ENCODE measurements at places on chromosomes 13 and 19.

- no peak for DNase-seq
These were observed 12.2 kb upstream of the CDC16 start for GRCh38 chr13:114222461-114222968.

GRCh38 chr19:48403606-48404005 is 10.1 kb downstream of the GRIN2D start:
- no peak for DNase-seq

DNA sequence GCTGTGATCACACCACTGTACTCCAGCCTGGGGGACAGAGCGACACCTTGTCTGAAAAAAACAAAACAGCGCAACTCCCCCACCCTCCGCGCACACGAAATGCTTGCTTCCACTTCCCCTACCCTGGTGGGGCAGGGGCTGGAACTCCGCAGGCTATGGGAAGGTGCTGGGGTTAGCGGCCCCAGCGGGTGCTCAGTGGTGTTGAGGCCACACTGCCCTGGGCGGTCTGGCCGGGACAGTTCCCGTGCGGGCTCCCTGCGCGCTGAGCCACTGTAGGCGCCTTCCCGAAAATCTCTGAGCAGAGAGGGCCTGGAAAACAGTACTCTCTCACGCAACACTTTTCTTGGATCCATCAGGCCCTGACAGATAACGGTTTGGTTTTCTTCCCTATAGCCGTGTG is 1.1 kb upstream of the WTIP start:
- DNase-seq: no peak

DNA sequence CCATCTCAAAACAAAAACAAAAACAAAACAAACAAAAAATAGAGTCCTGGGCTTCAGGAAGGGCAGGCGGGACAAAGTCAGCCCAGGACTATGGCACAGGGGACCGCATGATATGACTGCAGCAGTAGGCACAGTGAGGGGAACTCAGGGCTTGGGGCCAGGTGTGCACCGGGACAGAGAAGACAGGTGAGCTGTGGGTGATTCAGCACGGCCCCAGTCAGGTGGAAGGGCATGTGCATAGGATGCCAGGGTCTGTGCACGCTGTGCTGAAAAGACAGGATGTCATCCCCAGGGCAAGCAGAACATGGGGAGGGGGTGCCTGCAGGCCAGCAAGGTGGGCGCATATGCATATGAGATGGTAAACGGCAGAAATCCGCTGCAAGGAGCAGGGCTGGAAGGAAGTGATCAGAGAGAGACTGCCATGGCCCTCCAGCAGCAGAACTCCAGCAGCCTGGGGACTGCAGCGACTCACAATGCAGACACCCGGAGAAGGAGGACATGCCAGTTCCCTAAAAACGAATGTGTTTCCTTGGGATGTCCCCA is 15.0 kb downstream of the EPS15L1 start:
- DNase-seq: no peak

DNA sequence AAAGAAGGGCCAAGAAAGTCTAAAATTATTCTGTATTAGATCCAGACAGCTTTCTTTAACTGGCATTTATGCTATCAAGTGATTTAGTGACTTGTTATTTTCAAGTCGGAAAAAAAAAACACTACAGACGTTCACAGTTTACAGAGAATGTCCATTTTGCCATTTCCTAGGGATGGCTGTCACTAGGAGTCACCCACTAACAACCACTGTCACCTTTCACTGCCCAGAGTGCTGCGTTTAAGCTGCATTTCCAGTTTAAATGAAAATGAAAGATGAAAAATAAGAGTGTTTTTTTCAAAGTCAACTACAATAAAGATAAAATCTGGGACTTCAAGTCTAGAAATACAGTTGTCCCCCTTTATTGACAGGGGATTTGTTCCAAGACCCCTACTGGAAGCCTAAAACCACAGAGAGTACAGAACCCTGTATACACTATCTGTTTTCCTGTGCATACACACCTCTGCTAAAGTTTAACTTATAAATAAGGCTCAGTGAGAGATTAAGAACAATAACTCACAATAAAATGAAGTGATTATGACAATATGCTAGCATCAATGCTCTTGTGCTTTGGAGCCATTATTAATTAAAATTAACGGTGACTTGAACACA is 112.5 kb downstream of the SACS start:
- no peak for DNase-seq

DNA sequence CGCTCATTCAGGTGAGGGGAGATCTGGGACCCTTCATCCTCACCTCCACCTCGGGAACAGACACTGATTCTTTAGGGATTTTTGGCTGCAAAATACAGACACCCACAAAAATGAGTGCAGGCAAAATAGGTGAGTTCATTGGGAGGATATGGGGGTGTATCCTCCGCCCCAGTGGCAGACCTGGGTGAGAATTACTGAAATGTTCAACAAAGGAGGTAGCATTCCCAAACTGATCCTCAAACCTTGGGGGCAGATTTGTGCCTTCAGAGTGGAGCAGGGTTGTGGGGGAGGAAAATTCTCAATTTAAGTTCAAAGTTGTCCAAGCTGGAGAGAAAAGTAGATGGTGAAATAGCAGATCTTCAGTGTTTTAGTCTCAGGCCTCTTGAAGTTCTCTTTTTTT is 31.3 kb upstream of the SIN3B start:
- no peak for DNase-seq

DNA sequence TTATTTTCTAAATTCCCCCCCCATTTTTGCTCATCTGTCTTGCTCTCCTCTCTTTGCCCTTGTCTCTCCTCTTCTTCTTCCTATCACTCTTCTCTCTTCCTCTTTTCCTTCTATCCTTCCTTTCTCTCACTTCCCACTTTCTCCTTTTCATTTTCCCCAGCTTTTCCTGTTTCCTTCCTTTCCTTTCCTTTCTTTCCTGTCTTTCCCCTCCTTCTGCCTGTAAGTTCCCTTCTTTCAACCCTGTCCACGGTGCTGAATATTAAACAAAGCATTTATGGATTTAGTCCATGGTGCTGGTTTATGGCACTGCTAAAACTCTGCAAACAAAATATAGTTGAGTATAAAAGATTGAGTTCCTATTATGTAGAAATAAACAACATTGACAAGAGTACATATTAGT is 27.6 kb downstream of the SCEL start:
- no peak for DNase-seq

- no peak for DNase-seq
These were observed 7.0 kb upstream of the HNRNPL start for GRCh38 chr19:38856813-38857212.

- peak; percentile 86 for DNase-seq
These were observed 53.7 kb downstream of the RASA3 start for GRCh38 chr13:114078461-114079451.

DNA sequence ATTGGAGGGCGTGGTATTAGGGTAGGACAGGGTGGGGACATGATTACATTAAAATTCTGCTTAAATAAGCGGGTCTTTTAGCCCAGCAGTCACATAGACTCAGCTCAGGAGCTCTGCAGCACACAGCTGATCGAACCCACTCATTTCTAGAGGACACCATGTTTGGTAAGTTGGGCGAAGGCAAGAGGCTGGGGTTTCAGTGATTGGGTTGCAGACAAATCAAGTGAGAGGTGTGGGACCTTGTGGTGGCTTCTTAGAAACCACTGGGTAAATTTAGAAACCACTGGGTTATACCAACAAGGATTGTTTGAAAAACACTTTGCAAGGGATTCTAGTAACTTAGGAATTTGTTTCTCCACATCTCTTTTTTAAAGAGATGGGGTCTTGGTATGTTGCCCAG is at the start of gene LEUTX:
Gene LEUTX, plus strand, starts transcription at position 92 of the 400 bp plus-strand sequence. Its CDS starts 67 bp downstream, at position 159.
- DNase-seq: no peak

DNA sequence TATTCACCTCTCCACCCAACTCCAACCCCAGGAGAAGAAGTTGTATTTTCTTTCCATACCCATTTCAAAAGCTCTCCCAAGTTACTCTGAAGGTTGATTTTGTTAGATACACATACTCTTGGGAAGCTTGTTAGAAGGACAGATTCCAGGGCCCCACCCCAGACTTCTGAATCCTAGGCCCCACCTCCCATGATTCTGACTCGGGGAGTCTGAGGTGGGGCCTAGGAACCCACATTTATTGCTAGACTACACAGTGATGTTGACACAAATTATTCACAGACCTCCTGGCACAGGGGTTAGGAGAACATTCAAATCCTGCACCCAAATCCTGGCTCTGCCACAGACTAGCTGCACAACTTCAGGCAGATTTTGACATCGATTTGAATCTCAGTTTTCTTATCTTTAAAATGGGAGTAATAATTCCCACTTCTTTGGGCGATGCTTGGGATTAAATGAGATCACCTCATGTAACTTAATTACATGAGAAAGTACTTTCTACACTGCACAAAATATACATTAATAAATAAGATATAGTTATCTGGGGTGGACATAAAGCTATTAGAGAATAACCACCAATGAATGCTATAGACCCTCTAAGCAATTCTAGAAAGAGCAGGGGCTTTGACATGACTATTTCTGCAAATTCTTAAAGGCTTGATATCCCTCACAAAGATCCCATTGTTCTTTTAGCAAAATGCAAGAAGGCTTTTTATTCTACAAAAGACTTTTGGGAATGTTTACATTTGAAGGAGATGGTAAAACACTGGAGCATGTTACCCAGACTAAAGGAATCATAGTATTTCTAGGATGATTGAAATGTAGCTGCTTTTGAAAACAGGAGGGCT is 18.0 kb downstream of the MBNL2 start:
- DNase-seq: no peak

DNA sequence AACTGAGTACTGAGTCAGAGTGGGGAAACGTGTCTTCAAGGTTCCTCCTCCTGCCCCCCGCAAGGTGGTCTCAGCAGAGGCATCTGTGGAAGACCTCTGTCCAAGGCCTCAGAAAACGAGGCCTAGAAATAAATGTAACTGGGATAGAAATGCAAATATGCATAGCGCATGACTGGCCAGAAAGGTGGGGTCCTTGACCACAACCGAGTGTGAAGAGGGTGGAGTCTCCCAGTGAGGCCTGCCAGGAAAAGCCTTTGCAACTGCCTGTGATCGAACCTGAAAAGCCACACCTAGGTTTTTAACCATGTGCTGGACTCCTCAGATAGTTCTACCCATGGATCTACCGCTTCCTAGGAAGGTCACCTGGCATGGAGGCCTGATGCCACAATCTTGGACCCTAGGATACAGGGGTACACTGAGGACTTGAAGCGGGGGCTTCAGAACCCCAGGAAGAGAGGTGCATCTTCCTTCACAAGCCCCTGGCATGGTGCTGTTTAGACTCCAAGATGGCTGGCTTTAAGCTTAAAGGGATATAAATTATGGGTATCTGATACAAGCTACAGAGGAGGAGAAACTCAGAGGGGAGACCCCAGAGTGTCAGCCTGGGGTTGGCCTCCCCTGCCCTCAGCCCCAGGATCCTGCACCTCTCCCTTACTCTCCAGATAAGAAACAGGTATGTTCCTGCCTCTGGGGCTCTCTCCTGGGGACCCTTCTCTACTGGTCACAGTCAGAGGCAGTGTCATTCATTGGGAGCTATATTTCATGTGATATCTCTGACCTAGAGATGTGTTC is 18.3 kb upstream of the SIGLEC6 start:
- no peak for DNase-seq

DNA sequence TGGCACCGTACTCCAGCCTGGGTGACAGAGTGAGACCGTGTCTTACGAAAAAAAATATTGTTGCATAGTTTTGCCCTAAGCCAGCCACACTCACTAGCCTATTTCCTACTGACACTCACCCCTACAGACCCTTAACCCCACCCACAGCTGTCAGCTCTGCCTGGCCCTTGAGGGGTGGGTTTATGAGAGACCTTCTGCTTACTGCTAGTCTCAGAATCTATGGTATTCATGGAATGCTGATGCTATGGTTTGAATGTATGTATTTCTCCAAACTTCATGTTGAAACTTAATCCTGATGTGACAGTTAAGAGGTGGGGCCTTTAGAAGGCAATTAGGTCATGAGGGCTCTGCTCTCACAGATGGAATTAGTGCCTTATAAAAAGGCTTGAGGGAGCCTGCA is 79.2 kb upstream of the LRCH1 start:
- DNase-seq: no peak

DNA sequence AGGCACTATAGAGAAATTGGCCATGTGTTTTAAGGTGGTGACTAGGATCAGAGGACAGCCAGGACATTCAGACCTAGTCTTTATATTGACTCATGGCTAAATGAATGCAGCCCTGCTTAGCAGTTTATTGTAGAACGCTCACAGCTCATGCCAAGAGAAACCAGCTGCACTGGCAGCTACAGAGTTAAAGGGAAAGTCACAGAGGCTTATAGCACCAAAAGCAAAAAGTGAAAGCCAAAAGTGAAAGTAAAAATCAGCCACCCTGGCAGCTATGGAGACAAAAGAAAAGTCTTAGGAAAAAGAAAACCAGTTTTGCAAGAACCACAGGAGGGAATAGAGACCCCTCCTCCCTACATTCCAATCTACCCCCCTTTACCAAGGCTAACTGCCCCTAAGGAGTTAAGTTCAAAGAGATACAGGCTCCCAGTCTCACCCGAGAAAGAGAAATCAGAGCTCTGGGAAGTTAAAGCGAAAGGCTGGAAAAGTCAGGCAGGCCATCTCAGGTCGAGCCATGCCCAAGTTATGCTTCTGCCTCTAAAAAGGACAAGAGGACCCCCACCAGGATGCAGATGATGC is 99.0 kb downstream of the ZNF429 start:
- no peak for DNase-seq

DNA sequence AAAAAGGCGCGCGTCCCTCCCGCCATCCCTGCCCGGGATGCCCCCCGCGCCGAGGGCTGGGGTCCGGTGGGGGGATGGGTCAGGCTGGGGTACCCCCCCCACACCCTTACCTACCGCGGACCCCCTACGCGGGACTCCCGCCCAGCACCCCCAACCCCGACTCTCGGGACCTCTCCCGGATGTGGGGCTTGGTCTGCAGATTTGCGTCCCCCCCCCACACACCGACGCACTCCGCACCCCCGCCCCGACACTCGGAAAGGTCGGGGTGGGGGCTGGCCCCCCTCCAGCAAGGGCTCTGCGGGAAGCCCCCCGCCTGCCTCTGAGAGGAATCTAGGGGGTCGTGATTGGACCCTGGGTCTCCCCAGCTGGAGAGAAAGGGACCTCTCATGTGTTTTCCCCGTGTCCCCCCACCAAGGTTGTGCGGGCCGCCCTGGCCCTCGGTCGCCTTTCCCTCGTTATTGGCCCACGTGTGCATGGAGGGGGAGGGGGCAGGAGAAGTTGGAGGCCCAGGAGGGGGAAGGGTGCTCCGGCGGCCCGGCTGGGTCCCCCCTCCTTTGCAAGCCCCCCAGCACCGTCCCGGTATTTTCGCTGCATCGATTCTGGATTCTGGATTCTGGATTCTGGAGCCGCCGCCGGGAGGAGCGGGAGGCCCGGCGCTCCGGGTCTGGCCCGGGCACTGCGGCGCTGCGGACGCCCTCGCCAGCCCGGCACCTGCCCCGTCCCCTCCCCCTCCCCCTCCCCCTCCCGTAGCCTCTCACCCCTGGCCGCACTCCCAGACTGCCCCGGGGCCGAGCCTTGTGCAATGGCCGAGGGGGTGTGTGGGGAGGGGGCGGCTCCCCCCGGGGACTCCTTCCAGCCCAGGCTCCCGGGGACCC is 607 bp downstream of the NFIC start:
- DNase-seq: no peak

- peak; percentile 22 for DNase-seq
These were observed 541.0 kb downstream of the RFC3 start for GRCh38 chr13:34358811-34359513.
